ENCODE measurements at places on chromosomes 5 and 9.

- DNase-seq = no peak
Observed at GRCh38 chr5:79011869-79012268, 26.8 kb upstream of the ARSB start.

GRCh38 chr5:160342413-160342941 lies 27.9 kb downstream of the C1QTNF2 start:
- DNase-seq = no peak

DNA sequence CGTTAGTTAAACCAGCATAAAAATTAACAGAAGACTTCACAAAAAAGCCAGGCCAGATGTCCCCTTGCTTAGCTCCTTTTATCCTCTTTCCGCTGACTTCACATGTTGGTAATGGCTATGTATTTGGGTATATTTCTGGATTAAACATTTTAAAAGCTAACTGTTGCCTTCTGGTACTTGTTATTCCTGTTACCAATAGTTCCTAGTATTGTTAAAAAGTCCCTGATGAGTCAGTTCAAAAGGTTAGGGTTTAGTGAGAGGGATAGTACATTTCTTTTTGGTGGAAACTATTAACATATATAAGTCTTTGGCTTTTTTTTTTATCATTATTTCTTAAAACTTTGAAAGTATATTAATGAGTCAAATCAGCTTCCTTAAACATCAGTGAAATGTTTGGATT lies 103.2 kb upstream of the ELL2 start:
- no peak for DNase-seq

GRCh38 chr9:13832446-13832845 lies 481.5 kb downstream of the NFIB start:
- DNase-seq = no peak

DNA sequence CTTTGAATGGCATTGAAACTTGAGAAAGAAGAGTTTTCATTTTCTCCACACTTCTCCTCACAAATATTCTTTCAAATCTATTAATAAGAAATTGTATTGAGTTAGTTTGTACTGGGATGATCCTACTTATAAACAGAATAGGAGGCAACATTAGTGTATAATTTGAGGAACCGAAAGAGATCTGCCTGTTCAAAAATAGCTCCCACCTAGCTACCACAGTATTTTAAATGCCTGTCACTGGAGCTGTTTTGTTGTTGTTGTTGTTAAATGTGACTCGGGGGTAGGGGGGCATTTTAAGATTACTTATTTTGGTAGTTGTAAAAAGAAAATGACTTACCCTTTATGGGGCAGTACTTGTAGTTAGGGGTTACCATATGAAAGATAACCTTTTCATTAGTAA lies 20.1 kb upstream of the HAPLN1 start:
- DNase-seq = no peak

GRCh38 chr5:96902876-96903275 lies 26.6 kb downstream of the ERAP2 start:
- no peak for DNase-seq

- no peak for DNase-seq
Observed at GRCh38 chr5:54234304-54234933, 76.0 kb downstream of the ARL15 start.

DNA sequence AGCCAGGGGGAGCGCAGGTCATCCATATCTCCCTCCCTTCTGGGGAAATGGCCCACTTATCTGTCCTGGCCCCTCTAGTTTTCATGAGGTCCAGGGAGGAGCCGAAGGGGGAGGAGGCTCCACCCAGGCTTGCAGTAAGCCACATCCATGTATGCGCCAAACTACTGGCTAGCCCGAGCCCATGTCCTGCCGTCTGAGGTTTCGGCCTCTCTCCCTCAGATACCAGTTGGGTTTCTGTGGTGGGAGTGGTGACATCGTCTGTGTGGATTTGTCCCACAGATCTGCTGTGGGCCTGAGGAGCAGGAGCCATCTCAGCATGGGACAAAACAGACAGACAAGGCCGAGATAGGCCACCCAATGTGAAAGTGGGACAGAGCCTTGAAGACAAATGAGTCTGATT lies 78.3 kb upstream of the ORM1 start:
- no peak for DNase-seq

DNA sequence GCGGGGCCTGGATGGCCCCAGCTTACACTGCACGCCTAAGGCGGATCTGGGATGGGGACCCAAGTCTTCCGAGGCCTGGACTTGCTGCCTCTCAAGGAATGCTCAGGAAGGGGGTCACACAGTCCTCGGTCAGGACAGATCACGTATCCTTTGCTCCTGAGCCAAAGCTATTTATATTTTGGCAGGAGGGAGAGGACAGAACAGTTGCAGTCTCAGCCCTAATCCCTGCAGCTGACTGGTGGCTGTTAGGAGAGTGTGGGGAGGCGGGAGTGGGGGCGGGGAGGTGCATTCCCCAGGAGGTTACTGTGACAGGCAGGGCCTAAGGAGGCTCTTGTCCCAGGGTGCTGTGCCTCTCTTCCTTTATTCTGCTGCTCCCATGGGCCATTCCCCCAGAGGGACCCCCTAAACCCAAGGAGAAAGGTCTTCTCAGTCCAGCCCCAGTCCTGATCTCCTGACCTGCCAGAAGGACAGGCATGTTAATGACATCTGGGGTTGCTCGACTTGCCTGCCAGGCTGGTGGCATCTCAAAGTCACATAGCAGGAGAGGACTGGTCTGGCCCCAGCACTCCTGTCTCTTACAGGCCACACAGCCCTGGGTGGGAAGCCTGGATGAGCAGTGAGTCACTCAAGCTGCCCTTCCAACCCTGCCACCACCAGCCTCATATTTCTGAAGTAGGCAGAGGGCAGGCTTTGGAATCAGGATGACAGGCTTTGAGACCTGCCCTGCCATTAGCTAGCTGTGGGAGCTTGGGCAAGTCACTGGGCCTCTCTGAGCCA lies 51.9 kb downstream of the COL27A1 start:
- peak; percentile 70 for DNase-seq

GRCh38 chr9:109906766-109907382 lies 126.9 kb downstream of the PALM2AKAP2 start:
- no peak for DNase-seq

DNA sequence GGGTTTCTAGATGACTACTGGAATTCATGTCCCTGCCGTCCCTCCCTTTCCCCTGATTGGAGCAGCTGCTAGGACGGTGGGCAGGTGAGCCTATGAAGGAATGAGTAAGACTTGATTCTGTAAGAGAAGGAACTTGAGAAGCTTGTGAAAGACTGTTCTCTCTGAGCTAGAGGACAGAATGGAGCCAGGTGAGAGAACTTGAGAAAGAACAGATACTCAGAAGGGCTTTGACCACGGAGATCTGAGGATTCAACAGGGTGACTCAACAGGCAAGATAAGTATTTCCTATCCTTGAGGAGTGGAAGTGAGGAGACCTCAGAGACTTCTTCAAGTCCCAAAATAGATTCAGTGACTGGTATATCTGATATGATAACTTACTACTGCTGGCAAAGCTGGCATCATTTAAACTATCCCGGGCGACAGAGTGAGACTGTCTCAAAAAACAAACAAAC lies 41.9 kb downstream of the HSDL2 start:
- no peak for DNase-seq

GRCh38 chr9:27489087-27489876 lies 34.8 kb upstream of the IFNK start:
- peak; percentile 20 for DNase-seq

- no peak for DNase-seq
Observed at GRCh38 chr5:132070460-132071337, 2.9 kb upstream of the CSF2 start.

DNA sequence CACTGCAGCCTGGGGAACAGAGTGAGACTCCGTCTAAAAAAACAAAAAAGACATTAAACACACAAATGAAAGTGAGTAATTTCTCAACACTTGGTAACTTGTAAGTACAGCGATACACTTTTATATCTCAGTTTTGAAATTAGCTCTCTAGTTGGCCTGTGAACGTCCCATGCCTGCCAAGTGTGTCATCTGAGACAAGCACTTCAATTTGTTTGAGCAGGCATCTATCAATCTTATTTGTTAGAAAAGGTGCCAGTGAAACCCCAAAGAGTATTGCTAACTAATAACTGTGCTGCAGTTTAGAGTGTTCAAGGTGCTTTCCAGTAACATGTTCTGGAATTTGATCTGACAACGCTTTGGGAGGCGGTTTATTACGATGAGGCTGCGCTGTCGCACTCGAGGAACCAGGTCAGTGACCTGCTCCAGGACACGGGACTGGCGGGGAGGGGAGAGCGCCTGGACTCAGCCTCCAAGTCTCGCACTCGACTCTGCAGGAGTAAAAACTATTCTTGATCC lies 1.1 kb upstream of the SPIN1 start:
- DNase-seq = peak; percentile 40

GRCh38 chr5:39342460-39342859 lies 21.8 kb downstream of the C9 start:
- DNase-seq = peak; percentile 36
